COR-L47 (cell line): ENCODE measurements at places on chromosomes 12 and 14.

DNA sequence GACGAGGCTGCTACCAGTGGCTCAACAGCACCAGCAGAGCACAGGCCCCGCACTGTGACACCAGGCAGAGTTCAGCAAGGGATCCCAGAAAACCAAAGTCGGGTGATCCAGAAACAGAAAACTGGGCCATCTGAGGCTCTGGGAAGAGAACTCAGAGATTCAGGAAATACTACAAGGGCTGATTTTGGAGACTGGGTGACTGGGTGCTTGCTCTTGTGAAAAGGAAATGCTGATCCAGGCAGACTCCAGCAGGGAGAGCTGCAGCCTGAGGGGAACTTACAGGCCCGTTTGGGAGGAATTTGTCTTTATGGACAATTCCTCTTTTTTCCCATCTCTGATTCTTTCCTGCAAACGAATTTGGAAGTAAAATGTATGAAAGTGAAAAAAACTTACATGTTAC is 28.2 kb downstream of the FOXN3 start:
- DNase-seq: no peak

- peak; percentile 47 for DNase-seq
Measured at GRCh38 chr14:101072945-101073597, 169.5 kb upstream of the RTL1 start.

- DNase-seq: no peak
Measured at GRCh38 chr12:132998741-132999140, 12.6 kb downstream of the ZNF26 start.

GRCh38 chr14:55800156-55800785 is 220.3 kb downstream of the KTN1 start:
- no peak for DNase-seq

DNA sequence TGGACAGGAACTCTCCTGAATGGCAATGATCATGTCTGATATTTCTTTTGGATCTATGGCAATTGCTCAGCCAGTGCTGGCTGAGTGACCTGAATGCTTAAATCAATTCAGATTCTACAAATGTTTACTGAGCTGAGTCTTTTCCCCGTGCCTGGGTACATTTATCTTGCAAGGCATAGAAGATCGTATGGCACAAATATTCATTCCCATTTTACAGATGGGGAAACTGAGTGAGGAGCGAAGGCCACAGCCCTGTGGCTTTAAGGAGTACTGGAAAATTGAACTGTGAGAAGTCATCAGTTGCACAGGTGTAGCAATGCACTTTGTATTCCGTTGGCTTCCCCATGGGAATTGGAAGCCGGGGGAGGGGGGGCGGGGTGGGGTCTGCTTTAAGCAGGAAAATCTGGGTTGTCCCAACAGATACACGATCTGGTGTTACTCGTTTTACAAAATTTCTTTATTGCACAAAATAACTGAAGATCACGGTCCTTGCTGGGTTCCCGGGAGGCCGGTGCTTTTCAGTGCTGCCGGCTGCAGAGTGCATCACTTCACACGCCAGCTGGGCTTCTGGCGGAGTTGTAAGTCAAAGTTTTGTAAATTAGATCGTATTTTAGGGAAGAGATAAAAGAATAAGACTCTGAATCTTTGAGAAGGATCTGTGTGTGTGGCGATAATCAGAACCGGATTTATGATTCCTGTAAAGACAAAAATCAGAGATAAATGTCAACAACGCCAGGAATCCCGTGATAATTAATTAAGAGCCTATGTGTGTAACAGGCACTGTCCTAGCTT is 75.0 kb upstream of the MAP1LC3B2 start:
- DNase-seq: no peak

DNA sequence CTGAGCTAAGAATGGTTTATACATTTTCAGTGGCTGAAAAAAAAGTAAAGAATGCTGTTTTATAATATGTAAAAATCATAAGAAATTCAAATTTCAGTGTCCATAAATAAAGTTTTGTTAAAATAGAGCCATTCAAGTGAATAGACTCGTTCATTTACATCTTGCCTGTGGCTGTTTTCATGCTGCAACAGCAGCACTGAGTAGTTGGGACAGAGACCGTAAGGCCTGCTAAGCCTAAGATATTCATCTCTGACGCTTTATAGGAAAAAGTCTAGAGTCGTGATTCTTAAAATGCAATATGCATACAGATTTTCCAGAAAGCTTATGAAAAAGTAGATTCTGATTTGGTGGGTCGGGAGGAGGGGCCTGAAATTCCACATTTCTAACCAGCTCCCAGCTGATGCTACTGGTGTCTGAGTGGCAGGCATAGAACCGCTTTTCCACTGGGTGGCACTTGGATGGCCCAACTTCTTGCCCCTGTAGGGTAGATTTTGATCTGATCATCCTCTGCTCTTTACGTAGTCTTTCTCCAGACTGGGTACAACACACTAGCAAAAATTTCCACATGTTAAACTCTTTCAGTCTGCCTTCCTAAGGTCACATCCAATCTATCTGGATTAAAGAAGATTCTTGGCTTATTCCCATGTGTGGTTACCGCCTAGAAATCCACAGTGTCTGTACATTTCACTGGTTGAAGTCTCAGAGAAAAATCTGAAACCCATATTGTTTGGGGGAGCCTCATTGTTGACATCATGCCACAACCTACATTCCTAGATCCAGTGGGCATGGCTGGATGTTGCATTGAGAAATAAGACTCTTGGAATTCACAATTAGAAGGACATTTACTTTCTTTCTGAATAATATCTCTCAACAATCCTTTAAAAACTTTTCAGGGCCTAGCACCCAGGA is 151.2 kb downstream of the C12orf75 start:
- DNase-seq: no peak

GRCh38 chr12:90331821-90332220 is 623.2 kb downstream of the CCER1 start:
- DNase-seq: no peak

DNA sequence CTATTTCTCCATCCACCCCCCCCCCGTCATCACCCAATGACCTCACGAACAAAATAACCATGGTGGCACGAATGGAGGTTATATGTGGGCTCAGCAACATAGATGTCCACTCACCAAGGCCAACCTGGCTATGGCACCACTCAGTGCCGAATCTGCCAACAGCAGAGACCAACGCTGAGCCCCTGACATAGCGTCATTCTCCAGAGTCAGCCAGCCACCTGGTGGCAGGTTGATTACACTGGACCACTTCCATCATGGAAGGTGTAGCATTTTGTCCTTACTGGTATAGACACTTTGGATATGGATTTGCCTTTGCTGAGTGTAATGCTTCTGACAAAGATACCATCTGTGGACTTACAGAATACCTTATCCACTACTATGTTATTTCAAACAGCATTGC is 24.2 kb upstream of the DYRK2 start:
- no peak for DNase-seq

GRCh38 chr14:63685401-63685800 is 42.5 kb downstream of the SGPP1 start:
- DNase-seq: no peak

DNA sequence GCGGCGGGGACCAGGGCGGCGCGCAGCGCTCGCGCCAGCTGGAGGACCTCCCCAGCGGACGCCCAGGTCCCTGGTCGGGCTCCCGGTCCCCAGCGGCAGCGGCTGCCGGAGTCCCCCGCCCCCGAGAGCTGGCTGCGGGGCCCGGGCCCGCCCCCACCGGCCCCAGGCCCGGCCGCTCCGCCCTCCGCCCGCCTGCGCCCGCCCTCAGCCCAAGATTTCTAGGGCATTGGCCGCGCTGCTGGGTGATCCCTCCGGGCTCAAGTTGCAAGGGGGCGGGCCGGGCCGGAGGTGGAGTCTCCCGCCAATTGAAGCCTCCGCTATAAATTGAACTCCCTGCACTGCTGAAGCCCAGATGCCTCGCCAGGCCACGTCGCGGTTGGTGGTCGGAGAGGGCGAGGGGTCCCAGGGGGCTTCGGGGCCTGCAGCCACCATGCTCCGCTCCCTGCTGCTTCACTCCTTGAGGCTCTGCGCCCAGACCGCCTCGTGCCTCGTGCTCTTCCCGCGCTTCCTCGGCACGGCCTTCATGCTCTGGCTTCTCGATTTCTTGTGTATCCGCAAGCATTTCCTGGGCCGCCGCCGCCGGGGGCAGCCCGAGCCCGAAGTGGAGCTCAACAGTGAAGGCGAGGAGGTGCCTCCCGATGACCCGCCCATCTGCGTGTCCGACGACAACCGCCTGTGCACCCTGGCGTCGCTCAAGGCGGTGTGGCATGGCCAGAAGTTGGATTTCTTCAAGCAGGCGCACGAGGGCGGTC is at the start of gene DIO3:
TSS of gene DIO3 (plus strand) at position 351 of the 752 bp plus-strand sequence.
- no peak for DNase-seq

DNA sequence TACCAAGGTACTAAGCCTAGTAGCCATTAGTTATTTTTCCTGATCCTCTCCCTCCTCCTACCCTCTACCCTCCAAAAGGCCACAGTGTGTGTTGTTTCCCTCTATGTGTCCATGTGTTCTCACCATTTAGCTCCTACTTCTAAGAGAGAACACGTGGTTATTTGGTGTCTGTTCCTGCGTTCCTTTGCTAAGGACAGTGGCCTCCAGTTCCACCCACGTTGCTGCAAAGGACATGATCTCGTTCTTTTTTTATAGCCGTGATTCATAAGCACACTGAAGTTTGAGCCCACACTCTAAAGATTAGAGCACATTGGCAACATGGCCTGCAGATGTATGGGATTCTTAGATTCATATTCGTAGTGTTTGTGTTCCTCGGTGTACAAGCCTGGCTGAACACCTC is 8.1 kb upstream of the STX2 start:
- no peak for DNase-seq
